GM12864 (cell line): ENCODE measurements at places on chromosomes 3 and 15.

GRCh38 chr3:38376098-38376816 is 29.7 kb downstream of the XYLB start:
- DNase-seq, result no peak

- DNase-seq, result no peak
Observed at GRCh38 chr15:74365598-74366445, 1.6 kb downstream of the CYP11A1 start.

DNA sequence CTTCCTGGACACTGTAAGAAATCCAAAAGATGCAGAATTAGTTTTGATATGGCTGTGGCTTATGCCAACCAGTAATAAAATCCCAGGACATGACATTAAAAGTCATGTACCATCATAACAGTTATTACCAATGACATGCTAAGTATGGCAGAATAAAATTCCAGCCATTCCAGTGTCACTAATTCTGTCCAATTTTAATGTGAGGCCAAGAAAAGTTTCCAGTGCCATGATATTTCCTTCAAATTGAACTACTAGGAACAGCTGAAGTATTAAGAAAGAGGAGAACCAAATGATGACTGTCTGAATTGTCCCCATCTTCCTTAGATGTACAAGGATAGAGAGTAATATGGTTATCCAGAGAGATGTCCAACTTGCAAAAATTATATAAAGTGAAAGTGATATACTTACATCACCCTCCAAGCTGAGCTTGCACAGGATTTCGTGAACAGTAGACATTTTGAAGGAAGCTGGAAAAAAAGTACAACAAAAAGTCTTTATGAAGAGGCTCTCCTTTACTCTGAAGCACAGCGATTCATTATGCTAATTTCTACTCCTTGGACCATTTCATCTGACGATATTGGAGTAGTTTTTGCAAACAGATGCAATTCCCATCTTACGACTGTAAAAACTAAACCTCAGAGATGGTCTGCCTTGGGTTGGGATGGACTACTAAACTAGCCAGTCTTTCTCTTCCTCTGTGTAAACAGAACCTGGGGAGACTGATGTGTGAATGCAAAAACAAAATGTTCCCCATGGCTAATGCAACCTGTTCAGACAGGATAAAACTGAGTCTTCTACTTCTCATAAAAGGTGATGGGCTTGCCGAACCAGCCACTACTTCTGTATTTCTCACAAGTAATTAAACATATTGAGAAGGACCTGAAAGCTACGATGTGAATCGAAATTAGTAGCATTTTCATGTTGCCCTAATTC is 11.9 kb downstream of the ANXA2 start:
- no peak for DNase-seq

DNA sequence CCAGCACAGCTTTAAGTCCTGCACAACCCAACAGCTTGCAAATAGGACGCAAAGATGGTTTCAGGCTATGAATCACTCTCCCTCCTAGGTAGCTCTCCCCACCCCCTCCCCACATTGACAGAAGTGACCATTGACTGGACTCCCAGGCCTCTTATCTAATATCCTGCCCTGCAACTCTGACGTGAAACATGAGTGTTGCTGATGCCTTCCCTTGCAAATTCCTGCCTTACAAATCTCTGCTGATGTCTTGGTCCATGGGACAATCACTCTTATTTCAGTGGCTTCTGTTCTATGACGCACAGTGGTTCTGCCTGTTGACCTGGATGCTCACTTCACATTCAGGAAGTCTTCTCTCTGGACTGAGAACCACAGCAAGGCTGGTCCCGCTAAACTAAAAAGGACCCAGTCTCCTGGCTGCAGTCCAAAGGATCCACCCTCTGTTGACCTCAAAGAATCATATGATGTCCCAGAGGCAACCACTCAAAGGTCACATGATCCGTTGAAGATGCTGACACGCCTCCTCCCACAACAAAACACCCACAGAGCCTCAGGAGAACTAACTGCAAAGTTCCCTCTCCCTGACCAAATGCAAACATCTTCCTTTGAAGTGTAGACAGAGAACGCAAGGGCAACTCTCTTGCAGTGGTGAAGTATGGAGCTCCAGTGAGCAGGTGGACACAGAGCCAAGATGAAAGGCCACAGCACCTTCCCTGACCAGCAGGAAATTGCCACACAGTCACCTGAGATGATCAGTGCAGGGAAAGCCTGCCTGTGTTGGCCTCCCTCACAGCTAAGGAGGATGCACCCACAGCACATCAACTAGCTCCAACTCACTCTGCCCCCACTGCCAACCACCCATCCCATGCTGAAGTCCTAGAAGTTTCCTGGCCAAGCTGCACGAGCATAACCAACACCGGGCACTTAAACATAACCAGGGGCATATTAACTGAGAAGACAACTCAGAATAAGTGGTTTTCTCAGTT is 112.3 kb downstream of the ADAMTS17 start:
- DNase-seq, result no peak
